ENCODE measurements at places on chromosomes 2 and 18. TPM values are rescaled to one million over a fixed set of nuclear protein-coding genes. Genes with fewer than 3 reads are reported as not detected.

The PKDCC gene
- 128 TPM for total RNA-seq

The CFAP221 gene
- total RNA-seq, result 5.4 TPM

The TUBA3E gene
- total RNA-seq, result not detected

The VWA3B gene
- total RNA-seq, result 0.58 TPM

The SAG gene
- total RNA-seq, result not detected

The GCG gene
- 0.17 TPM for total RNA-seq

The POMC gene
- total RNA-seq, result 6.8 TPM

The RETSAT gene
- 86.4 TPM for total RNA-seq

The ASTL gene
- total RNA-seq, result not detected

The GPR17 gene
- total RNA-seq, result 0.17 TPM

The SERPINB2 gene
- total RNA-seq, result not detected

The AGAP1 gene
- 44.7 TPM for total RNA-seq

The KCNF1 gene
- 0.63 TPM for total RNA-seq

The KCNG2 gene
- not detected for total RNA-seq

DNA sequence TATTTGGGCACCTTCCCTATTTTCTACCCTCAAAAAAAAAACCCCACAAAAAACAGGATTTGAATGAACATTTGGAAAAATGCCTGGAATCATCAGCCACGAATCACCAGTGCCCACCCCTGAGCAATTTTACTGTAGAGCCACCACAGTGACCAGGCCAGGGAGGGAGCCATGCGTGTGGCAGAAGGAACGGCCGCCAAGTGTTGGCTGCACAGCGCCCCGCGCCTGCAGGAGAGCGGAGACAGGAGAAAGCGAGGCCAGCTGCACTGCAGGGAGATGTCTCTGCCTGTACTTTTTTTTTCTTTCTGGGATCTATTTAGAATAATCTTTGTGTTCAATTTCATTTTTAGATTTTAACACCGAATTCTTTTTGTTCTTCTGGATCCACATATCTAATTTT is 269.3 kb upstream of the RAB12 start:
- no peak for DNase-seq

GRCh38 chr18:80190311-80190710 is 57.0 kb downstream of the PARD6G start:
- no peak for DNase-seq

DNA sequence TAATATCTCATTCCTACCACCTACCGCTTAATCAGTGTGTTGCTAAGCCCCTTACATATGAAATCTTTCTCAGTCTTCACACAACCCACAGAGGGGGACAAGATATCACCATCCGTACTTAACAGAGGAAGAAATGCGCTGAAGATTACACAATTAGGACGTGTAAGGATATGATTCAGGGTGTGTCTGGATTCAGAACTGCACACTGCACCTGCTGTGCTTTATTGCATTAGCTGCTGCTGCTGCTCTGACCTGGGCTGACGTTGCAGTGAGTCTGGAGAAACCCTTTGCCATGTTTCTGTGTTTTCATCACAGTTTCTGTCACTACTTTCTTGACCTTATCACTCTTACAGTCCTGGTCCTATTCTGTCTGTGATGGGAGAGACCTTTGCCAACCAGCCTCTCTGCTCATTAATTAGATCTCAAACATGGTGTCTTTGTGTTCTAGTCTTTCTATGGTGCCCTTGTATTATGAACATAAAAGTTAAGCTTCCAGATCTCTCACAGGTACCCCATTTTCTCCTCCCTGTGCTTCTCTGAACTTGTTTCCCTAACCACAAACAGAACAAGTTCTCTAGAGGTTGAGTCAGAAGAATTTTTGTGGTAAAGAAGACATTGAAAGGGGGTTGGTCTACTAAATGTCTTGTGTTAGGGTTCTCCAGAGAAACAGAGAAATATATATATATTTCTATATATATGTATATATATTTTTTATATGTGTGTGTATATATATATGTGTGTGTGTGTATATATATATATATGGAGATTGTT is 92.9 kb upstream of the CYP1B1 start:
- no peak for DNase-seq

GRCh38 chr2:36169843-36170242 is 185.7 kb upstream of the CRIM1 start:
- no peak for DNase-seq

- peak; percentile 84 for DNase-seq
These were observed 3.0 kb downstream of the SH2D6 start for GRCh38 chr2:85421260-85422071.

- no peak for DNase-seq
These were observed 232.7 kb downstream of the CLIP4 start for GRCh38 chr2:29347774-29348461.

DNA sequence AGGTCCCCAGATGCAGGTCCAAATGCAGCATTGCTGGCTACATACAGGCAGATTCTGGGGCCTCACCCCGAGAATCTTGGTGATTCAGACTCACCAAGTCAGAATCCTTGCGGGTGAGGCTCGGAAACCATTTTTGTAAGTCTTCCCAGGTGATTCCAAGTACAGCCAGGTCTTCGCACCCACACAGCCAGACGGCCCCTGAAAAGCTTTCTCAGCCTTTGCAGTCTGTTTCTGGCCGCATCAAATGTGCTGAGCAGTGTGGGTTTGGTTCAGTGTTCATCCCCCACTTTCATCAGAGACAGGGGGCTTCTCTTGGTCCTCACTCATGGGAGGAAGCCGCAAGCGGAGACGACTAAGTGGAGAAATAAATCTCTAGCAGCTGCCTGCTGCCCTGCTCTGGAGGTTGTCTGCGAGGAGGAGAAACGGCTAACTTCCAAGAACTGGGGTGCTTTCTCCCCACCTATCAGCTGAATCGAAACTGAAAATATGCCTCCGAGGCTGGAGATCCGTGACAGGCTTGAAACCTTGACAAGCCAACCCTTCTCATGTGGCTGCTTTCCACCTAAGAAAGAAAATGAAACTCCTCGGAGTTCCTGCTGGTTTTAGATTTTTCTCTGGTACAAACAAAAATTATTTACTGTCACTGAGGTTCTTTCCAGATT is 8.9 kb upstream of the TMEM185B start:
- peak; percentile 32 for DNase-seq

DNA sequence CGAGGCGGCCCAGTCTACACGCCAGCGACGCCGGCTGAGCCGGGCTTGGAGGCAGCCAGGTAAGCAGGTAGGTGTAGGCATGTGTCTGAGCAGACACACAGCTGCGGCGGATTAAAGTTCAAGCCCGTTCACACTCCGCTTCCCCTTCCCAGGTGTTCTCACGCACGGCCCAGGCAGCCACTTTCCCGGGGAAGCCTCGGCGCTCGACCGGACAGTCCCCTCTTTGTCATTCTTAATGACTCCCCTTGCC is 367 bp downstream of the TGFA start:
- DNase-seq, result peak; percentile 44

GRCh38 chr2:17000184-17000482 is 334.5 kb upstream of the CYRIA start:
- no peak for DNase-seq

DNA sequence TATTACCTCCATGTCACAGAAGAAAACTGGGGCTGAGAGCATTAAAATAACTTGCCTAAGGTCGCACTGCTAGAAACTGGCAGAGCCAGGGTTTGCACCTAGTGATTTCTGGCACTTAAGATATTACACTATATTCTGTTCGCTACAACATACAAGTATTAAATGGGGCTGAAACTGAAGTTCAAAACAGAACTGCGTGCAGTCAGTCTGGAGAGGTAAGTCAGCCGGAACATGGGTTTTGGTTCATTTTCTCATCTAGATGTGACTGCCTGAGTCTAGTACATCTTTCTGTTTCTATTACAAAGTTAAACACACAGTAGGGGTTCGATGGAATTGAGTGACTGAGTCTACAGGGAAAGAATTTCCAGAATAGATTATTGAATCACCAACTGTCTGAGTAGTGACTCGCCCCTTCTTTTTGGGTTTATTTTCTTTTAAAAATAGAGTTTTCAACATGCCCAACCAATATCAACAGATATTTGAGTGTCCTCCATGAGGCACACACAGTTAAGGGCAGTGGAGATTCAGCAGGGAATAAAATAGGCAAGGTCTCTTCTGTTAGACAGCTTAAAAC is 150.8 kb downstream of the RNF152 start:
- no peak for DNase-seq

GRCh38 chr18:46621871-46622270 is 35.1 kb downstream of the LOXHD1 start:
- DNase-seq, result no peak

DNA sequence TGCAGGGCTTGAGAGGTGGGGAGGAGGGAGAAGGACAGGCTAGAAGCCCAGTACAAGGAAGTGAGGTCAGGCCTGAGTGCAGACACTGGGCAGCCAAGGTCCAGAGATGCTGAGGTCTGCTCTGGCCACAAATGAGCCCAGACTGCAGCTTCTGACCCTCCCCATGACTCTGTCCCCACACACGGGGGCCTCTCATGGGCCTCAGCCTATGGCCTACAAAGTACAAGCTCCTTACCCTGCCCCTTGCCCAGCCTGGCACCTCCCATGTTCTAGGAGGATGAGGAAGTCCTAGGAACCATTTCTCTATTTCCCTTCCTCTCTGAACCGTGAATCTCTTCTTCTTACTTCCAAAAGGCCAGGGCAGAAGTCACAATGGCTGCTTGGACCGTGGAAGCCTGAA is 193.8 kb downstream of the ANKRD30B start:
- DNase-seq, result no peak

DNA sequence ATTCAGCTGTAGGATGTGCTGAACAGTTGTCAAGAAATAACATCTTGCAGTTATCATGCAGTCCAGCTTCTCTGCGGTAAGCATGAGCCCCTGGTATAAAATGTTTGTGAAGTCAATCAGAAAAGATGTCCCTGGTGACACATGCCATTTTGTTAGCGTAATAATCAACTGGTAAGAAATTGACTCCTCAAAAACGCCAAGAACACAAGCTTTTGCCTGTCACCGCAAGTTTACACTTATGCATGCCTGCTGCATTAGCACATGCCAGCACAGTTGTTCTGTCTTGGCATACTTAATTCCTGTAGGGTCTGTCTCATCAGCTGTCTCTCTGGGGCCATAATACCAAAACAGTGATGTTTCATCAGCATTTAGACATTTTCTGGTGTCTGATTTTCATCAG is 524.8 kb upstream of the DSEL start:
- no peak for DNase-seq

- DNase-seq, result no peak
These were observed 4.7 kb downstream of the GALNT5 start for GRCh38 chr2:157262248-157262647.

DNA sequence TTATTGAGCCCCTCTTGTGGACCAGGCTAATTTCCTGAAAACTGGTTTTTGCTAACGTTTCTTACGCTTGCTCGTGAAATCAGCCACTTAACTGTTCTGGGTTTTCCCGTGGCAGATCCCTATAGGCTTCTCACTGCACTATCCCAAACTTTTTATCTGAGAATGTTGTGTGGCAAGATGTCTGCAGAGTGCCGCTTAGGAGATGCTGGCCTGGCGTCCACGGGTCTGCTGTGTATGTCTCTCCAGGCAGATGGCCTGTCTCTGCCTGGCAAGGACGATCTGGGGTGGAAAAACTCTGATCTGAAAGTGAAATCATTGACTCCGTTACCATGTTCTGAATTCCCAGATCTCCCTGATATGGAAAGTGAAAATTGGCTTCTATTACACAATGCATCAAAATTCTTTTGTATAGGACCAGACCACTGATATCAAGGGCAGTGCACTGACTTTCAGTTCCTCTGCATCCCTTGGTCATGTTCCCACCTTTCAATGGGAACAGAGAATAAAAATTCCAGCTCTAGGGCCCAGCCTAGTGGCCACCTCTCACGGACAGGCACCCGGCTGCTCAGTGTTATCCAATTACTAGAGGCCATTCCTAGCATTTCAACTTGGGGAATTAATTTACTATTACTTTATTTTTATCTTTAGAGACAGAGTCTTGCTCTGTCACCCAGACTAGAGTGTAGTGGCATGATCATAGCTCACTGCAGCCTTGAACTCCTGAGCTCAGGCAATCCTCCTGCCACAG is 154.6 kb downstream of the ACOXL start:
- no peak for DNase-seq

DNA sequence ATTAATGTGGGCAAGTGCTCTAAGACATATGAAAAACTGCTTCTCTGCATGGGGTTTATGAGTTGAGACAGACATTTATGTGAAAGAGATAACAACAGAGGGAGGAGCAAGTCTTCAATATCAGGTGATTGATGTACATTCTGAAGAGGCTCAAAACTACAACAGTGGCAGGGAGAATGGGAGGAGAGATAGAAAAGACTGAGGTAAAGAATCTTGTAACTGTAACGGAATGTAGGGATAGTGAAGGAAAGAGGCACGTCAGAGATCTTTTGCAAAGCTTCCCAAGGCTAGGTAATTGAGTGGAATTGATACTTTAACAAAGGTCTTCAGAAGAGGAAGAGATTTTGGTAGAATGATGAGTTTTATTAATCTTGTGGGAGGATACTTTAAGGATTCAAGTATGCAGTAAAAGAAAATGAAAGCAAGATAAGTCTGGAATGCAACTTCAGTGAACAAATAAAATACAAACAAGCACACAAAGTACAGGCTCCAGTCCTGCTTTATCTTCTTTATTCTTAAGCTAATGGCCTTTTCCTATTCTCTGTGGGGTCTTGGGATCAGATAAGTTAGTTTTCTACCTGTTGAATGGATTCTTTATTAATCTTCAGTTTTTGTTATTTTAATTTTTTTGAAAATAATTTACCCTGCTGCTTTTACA is 15.0 kb downstream of the SMAD4 start:
- DNase-seq, result no peak

DNA sequence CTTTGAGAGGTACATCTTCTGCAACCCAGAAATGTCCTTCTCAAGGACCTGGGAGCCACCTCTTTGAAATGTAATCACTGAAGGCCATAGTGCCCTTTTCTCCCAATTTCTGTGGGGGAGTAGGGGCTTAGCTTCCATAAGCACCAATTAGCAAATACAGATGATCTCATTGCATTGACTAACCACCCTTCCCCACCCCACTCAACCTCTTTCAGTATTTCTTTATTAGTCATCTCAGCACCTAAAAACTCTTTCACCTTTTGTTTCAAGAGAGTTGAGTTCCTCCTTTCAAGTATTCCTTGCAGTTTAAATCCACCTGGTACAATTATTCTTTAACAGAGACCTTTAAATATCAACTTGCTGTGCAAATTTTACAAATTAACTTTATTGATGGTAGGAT is 1011.8 kb upstream of the CDH2 start:
- DNase-seq, result no peak

GRCh38 chr2:229514273-229514895 is 200.0 kb downstream of the DNER start:
- DNase-seq, result no peak

DNA sequence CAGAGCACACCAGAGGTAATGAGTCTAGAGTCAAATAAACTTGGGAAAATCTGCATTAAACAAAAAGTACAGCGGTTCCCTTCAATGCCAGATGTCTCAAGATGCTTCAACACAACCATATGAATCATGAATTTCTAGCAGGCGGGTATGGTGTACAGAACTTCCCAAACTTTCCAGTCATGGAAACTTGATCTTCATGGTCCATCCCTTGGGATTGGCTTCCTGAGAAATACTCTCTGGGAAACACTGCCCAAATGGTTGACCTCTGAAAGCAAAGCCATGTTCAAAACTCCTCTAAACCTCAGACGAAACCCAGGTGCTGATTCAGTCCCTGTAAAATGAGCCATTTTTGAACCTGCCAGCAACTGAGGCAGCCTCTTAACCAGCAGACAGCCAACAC is 16.4 kb upstream of the TMEM247 start:
- no peak for DNase-seq

- DNase-seq, result no peak
These were observed 10.1 kb downstream of the SERPINB10 start for GRCh38 chr18:63917817-63918216.

- DNase-seq, result no peak
These were observed 42.2 kb upstream of the EPHA4 start for GRCh38 chr2:221614274-221614673.

All from mucosa of gallbladder (tissue), 1 donor.